ENCODE measurements at places on chromosomes 7 and 10.

DNA sequence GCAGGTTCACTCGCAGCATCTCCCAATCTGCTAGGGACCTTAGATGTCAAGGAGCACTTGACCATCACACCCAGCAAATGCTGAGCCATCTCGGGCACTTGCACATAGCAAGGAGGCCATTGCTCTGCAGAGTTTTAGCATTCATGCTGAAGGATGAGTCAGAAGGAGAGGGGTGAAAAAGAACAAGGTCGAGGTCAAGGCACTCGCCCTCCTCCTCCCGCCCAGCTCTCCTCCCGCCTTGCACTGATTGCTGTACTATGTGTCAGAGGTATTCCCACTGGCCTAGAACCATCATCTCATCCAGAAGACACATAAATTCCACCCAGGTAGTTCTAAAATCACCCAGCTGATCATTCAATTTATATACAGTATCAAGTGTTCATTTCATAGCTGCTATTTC is 255.1 kb upstream of the SP4 start:
- DNase-seq: no peak

- DNase-seq: no peak
Observed at GRCh38 chr10:126840576-126841135, 64.6 kb upstream of the DOCK1 start.

GRCh38 chr7:117284692-117285091 is 38.2 kb downstream of the WNT2 start:
- no peak for DNase-seq

DNA sequence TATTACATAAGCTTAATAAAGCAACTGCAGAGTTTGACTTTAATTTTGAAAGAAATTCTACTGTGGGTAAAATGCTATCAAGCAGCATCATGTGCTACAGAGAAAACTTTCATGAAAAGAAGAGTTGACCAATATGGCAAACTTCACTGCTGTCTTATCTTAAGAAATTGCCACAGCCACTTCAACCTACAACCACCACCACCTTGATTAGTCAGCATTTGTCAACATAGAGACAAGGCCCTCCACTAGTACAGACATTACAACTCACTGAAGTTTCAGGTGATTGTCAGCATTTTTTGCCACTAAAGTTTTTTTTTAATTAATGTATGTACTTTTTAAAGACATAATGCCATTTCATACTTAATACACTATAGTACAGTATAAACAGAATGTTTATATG is 350.3 kb downstream of the HPSE2 start:
- no peak for DNase-seq

DNA sequence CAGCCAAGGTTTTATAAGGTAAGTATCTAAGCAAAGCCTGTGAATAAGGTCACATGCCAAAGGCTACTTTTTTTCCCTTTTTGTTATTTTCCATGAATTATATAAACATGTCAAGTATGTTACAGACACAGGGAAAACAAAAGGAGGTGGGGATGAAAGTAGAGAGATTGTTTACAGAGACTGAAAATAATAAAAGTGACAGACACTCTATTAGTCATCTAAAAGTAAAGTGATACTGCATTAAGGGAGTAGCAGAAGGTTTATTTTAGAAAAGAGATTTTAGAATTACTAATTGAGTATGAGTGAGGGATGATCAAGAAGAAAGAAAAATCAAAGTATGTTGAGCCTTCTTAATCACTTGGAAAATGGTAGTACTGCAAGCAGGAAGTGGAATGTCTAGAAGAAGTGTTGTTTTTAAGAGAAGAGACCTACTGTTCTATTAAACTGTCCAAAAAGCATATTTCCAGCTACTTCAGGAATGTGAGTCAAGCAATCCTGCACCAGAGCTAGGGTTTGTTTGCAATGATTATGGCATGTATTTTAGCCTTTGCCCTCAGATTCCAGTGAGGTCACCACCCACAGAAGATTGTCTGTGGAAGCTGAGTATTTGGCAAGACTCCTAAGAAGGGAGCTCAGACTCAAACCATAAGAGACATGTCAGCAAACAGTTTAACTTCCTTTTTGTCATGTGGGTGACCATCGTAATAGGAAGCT is 177.9 kb upstream of the PLXDC2 start:
- DNase-seq: no peak

DNA sequence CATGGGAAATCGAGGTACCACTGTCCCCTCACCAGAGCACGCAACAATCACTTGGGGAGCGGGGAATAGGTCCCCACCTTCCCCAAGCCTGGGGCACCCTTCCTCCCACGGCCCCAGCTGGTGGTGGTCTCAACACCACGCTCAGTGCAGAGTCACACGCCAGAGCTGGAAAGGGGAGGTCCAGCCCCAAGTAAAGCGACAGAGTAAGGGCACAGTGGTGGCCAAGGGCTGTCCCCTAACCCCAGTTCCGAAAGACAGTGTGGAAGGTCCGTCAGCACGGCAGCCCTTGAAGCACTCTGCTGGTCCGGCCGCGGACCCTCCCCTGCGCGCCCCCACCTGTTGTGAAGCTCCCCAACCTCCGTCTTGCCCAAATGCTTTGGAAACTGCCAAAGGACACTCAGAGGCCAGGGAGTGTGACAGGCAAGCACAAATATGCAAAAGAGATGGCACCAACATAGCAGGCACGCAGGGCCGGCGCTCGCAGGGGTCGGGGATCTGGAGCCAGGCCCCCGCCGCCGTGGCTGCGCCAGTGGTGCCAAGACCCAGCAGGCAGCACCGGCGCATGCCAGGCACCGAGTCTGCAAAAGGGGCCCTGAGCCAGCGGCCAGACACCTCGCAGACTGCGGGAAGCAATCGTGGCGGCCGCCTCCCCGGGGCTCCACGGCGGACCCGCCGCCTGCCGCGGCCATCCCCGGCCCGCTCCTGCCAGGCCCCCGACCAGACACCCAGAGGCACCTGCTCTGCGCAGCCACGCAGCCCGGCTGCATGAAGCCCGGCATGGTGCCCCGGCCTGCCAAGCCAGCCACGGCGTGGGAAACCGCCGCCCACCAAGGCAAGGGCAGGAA is 51.6 kb upstream of the SRRM3 start:
- no peak for DNase-seq

GRCh38 chr10:31033147-31033546 is 1.5 kb upstream of the ZNF438 start:
- DNase-seq: no peak

- DNase-seq: no peak
Observed at GRCh38 chr7:150412518-150413488, 33.7 kb downstream of the ZNF775 start.

GRCh38 chr10:124654686-124655085 is 89.5 kb downstream of the FAM53B start:
- no peak for DNase-seq

DNA sequence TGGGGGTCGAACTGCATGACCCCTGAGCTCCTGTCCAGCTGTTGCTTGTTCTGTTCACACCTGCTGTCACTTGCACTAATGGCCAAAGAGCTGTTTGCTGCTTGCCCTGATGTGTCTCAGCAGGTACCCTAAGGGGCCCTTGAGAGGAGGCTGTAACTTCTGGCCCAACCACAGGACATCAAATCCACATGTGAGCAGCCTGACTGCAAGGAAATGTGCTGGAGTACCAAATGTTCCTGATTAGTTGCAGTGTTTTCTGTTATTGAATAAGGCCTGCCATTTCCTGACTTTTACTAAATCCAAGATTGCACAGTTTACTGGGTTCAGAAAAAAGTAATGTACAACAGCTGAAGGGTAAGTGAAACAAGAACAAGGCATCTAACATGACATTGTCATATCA is 91.7 kb upstream of the IL6 start:
- no peak for DNase-seq

DNA sequence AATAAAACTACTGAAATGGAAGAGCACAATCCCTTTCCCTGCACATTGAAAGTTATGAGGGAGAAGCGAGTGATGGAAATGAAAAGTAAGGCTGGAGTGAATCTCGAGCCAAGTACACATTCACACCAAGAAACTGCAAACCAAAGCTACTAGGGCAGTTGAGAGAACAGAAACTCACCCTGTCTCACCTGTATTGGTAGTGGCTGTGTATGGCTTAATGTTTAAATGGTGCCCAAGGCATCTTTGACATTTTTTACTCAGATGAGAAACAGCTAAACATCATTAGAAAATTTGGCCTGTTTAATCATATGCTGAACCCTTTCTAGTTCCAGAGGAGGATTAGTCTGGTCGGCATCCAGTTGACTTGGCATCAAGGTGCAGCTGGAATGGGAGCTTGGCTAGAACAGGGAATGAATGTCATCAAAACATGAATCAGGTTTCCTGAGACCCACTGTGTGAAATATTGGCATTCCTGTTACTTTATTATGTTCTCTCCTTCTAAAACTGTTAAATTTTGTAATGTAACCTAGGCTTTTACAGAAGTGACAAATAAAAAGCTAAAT is 840.8 kb downstream of the GRM8 start:
- DNase-seq: peak; percentile 8

DNA sequence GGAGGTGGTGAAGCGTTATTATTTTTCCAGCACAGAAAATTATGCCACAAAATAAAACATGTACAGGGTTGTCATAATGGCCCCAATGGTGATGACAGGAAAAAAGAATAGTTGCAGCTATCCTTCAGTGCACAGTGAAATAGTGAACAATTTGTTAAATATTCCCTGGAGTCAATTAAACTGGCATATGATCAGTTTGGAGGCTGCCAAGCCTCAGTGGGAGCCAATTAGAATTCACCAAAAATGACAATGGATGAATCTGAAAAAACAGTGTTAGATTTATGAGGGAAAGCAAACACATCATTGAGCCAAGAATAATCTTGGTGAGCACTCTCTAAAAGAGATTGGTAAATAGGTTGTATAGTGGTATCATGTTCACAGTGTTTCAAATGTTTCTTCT is 146.3 kb downstream of the OTUD1 start:
- no peak for DNase-seq

DNA sequence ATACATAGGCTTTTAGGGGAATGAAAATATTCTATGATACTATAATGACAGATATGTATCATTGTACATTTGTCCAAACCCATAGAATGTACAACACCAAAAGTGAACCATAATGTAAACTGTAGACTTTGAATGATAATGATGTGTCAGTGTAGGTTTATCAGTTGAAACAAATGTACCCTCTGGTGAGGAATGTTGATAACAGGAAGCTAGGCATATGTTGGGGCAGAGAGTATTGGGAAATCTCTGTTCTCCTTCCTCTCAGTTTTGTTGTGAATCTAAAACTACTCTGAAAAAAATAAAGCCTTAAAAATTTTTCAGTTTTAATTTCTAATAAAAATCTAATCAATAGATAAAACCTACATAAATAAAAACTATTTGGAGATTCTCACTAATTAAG is 36.9 kb downstream of the C1GALT1 start:
- no peak for DNase-seq

DNA sequence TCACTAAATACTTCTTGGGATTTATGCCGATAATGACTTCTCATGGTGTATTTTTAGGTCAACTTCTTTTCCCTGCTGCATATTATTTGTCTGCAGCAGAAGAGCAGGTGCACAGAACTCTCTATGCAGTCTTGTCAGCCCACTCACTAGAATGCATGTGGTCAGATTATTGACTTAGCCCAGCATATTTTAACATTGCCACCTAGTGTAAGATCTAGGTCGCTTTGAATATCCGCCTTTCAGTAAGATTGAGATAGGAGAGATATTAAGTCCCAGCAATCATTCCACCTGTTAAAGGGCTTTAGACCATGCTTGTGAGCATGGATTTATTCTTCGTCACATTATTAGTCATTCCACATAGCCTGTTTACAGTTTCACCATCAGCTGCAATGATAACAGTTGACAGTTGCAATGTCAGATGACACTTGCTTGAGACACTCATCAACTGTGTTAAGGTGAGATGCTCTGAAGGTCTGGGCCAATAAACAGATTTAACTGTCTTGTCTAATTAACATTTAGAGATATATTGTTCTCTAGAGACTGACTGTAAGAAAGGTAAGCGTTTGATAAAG is 491.7 kb downstream of the ARL4A start:
- no peak for DNase-seq

- no peak for DNase-seq
Observed at GRCh38 chr7:2004841-2005725, 227.7 kb downstream of the MAD1L1 start.

DNA sequence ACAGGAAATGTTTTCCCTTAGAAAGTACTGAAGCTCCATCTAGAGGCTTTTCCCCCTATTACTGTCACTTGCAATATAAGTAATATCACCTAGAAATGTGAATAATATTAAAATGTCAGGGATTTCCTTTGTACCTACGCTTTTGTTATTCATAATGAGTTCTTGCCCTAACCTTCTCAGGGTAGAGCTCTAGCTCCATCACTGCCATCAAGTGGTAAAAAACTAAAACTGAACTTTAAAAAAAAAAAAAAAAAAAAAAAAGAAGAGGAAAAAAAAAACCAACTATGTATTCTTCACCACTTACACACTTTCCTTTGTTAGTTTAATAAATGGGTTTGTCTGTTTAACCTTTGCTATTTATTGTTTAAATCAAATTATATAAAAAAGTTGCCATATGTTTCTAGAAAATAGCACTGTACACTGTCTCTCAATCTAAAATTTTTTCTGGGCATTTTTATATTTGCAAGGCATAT is 49.9 kb downstream of the DNAJC1 start:
- DNase-seq: peak; percentile 51

DNA sequence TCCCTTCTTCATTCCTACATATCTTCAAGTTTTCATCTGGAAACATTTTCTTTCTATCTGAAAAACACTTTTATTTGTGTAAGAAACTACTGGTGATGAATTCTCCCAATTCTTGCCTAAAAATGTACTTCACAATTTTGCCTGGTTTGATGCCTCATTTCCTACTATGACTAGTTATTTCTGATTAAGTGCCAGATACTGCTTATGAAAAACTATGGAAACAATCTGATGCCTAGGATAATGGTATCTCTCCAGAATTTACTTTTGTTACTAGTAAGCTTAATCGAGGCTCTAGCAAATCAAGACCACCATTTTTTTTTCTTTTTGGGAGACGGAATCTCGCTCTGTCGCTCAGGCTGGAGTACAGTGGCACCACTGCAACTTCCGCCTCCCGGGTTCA is 31.3 kb downstream of the CACUL1 start:
- DNase-seq: no peak

GRCh38 chr7:151117565-151117964 is 31.3 kb downstream of the AGAP3 start:
- no peak for DNase-seq

DNA sequence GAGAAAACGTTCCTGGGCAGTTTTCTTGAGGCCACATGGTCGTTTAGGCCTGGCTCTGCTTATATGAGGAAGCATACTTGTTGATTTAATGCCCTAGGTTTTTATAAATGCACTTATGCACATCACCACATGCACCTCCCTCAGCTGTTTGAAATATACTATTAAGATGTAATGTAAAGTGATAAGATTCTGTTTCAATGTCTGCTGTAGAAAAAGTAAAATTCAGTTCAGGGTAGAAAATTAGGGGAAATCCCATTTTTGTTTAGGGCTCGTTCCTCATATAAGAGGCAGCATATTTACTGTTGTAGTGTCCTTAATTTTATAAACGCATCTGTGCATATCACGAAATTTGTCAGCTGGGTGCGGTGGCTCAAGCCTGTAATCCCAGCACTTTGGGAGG is 7.8 kb upstream of the CAMK1D start:
- DNase-seq: no peak

GRCh38 chr10:55043540-55043939 is 242.5 kb upstream of the PCDH15 start:
- no peak for DNase-seq

All from GM10248 (cell line).